CD4-positive, CD25-positive, alpha-beta regulatory T cell (primary cell): ENCODE measurements at places on chromosomes 7 and 10. TPM values are rescaled to one million over a fixed set of nuclear protein-coding genes. Genes with fewer than 3 reads are reported as not detected.

The BLOC1S2 gene
- total RNA-seq, result 58.4 TPM

GRCh38 chr10:117757086-117757720 is 214.7 kb downstream of the EMX2 start:
- no peak overlapping the region for H3K27ac ChIP-seq
- no peaks in the 10 kb centered on the region for H3K27me3 ChIP-seq
- no peaks in the 10 kb centered on the region for H3K4me1 ChIP-seq
- H3K36me3 ChIP-seq, result no peaks in the 10 kb centered on the region
- no peak overlapping the region for H3K4me3 ChIP-seq
- DNase-seq, result no peak

- DNase-seq, result peak; percentile 3
- peaks cover 8% of the 10 kb centered on the region for H3K4me1 ChIP-seq
- H3K4me3 ChIP-seq, result peak overlapping the region; percentile 7
- no peaks in the 10 kb centered on the region for H3K36me3 ChIP-seq
Observed at GRCh38 chr10:13707156-13707881, 120.6 kb downstream of the PRPF18 start.

DNA sequence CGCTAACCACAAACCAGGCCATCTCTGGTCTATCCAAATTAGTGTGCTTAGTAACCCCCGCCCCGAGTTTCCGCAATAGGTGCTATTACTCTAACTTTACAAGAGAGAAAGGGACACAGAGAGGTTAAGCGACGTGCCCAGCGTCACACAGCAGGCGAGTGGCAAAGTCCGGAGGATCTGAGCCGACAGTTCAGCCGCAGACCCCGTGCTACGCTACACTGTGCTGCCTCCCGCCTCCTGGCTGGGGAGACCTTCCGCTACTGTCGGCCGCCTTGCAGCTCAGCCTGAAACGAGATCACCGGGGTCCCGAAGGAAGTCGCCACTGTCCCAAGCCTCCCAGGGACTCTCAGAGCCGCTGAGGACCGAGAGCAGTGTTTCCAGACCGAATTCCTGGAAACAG is 799 bp downstream of the INTS1 start:
- peak overlapping the region; percentile 66 for H3K4me3 ChIP-seq
- no peaks in the 10 kb centered on the region for H3K27me3 ChIP-seq
- peaks cover 21% of the 10 kb centered on the region for H3K36me3 ChIP-seq
- H3K27ac ChIP-seq, result peak overlapping the region; percentile 51
- peaks cover 35% of the 10 kb centered on the region for H3K4me1 ChIP-seq
- no peak for DNase-seq

DNA sequence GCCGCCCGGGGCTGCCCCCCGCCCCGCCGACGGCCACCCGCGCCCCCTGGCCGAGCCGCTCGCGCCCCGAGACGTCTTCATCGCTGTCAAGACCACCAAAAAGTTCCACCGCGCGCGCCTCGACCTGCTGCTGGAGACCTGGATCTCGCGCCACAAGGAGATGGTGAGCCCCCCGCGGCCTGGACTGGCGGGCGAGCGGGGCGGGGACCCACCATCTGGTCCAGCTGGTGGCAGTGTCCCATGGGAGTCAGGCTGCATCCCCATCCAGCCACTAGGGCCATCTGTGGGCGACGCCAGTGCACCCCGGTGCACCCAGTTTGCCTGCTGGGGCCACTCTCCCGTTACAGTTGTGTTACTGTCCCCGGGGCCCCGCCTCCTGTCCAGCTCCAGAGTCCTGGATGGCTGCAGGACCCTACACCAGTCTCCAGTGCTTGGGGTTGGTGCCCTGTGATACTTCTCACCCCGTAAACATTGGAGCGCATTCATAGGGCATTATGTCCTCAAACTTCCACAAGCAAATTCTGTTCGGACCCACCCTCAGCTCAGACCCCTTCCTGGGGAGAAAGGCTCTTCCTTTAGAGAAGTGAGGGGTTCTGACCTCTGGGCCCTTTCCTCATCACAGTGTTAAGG is 672 bp downstream of the LFNG start:
- peaks cover 62% of the 10 kb centered on the region for H3K4me1 ChIP-seq
- DNase-seq, result peak; percentile 44
- peaks cover 16% of the 10 kb centered on the region for H3K36me3 ChIP-seq
- H3K27ac ChIP-seq, result peak overlapping the region; percentile 83
